Mesothelial cell of epicardium (in vitro differentiated cells): ENCODE measurements at places on chromosomes 6 and 20. TPM values are rescaled to one million over a fixed set of nuclear protein-coding genes. Genes with fewer than 3 reads are reported as not detected.

GRCh38 chr6:122676146-122676545 is 65.9 kb downstream of the PKIB start:
- peaks cover 34% of the 10 kb centered on the region for H3K4me1 ChIP-seq
- H3K27me3 ChIP-seq: no peaks in the 10 kb centered on the region
- no peak overlapping the region for H3K4me3 ChIP-seq
- H3K36me3 ChIP-seq: peaks cover 28% of the 10 kb centered on the region

GRCh38 chr20:34076952-34077351 is 35.1 kb downstream of the EIF2S2 start:
- H3K4me3 ChIP-seq: no peak overlapping the region
- peaks cover 26% of the 10 kb centered on the region for H3K36me3 ChIP-seq
- H3K27me3 ChIP-seq: no peaks in the 10 kb centered on the region
- no peaks in the 10 kb centered on the region for H3K4me1 ChIP-seq
- DNase-seq: no peak
- H3K27ac ChIP-seq: no peak overlapping the region

- peaks cover 38% of the 10 kb centered on the region for H3K27me3 ChIP-seq
- peaks cover 11% of the 10 kb centered on the region for H3K4me1 ChIP-seq
- H3K27ac ChIP-seq: no peak overlapping the region
These were observed 3.9 kb downstream of the KIAA0319 start for GRCh38 chr6:24642061-24642460.

Gene KHDC1L
- 0.56 to 0.95 TPM (median 0.58 TPM) in 3 replicates for total RNA-seq

Gene BACH2
- total RNA-seq: 34.1 to 36.1 TPM (median 34.1 TPM) in 3 replicates
